ENCODE measurements at places on chromosomes 6 and 20. TPM values are rescaled to one million over a fixed set of nuclear protein-coding genes. Genes with fewer than 3 reads are reported as not detected.

DNA sequence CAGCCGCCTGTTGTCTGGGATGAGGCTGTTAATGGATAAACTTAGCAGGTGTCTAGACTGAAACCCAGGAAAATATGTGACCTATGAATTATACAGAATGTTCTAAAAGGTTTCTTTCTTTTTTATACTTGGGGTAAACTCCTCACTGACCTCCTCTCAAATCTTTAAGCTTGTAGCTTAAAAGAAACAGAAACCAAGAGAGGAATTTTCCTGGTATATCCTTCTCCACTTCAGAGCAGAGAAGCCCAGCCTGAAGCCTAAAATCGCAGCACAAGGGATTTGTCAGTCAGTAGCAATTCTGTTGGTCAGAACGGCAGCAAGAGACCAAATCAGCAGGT is 99.4 kb upstream of the RIPOR2 start:
- no peak for DNase-seq
- H3K4me3 ChIP-seq = peak overlapping the region; percentile 98
- no peaks in the 10 kb centered on the region for H3K27me3 ChIP-seq
- H3K36me3 ChIP-seq = peaks cover 5% of the 10 kb centered on the region

The DEK gene
- 175 TPM for total RNA-seq

DNA sequence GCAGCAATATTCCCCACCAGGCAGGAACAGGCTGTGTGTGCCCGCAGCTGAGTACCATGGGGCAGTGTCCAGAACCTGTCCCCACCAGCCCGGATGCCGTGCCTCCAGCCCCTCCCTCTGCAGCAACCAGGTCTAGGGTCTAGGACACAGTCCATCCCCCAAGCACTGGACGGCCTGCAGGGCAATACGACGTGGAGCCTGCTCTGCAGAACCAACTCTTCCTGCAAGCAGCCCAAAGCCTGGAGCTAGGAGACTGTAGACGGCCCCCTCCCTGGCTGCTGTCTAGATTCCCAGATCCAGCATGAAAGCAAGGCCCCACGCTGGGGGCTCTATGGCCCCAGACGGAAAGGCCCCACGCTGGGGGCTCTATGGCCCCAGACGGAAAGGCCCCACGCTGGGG is 128.2 kb upstream of the AFDN start:
- DNase-seq = no peak
- no peak overlapping the region for H3K27ac ChIP-seq
- no peaks in the 10 kb centered on the region for H3K36me3 ChIP-seq
- H3K27me3 ChIP-seq = peaks cover 26% of the 10 kb centered on the region
- H3K4me1 ChIP-seq = peaks cover 18% of the 10 kb centered on the region

DNA sequence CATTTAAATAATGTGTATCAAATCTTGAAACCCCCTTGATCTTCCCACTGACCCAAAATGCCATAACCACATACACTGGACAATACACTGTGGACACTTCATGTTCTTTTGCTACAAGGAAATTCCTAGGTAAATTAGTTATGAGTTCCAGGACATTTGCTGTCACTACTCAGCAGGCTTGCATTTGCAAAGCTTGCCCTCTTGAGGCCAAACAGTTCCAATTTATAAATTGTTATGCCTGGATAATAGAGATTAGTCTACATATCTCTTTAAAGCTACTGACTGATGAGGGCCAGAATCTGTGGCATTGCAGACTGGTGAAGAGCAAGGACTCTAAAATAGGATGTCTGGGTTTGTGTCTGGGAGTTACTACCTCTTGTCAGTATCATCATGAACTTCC is 17.4 kb upstream of the RAB32 start:
- no peaks in the 10 kb centered on the region for H3K4me1 ChIP-seq
- no peak overlapping the region for H3K4me3 ChIP-seq
- H3K27ac ChIP-seq = no peak overlapping the region
- H3K27me3 ChIP-seq = no peaks in the 10 kb centered on the region
- DNase-seq = no peak
- no peaks in the 10 kb centered on the region for H3K36me3 ChIP-seq

GRCh38 chr6:89145091-89145955 is 532 bp upstream of the PM20D2 start:
- peak overlapping the region; percentile 99 for H3K27ac ChIP-seq
- peak; percentile 47 for DNase-seq
- H3K4me1 ChIP-seq = peaks cover 40% of the 10 kb centered on the region
- peaks cover 7% of the 10 kb centered on the region for H3K36me3 ChIP-seq
- H3K27me3 ChIP-seq = no peaks in the 10 kb centered on the region
- H3K4me3 ChIP-seq = peak overlapping the region; percentile 100

- H3K36me3 ChIP-seq = peaks cover 2% of the 10 kb centered on the region
- DNase-seq = no peak
- H3K27me3 ChIP-seq = peaks cover 52% of the 10 kb centered on the region
- H3K27ac ChIP-seq = no peak overlapping the region
Measured at GRCh38 chr6:136923116-136923953, 1.2 kb downstream of the SLC35D3 start.

DNA sequence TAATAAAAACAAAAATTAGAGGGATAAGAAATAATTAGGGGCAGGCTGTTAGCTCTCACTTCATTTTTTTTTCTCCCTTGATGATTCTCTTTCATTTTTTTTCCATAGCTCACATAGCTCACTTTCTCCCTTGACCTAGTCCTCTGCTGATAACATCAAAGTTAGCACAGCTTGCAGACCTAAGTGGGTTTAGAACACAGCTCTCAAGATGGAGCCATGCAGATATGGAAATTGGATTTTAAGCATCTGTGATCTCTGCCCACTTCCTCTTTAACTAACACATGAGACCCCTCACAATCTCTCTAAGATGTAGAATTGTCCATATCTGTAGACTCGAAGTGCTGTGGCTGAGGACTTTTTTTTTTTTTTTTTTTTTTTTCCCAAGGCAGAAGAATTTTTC is 257.1 kb downstream of the SOX4 start:
- H3K4me3 ChIP-seq = no peak overlapping the region
- H3K4me1 ChIP-seq = peaks cover 24% of the 10 kb centered on the region
- no peaks in the 10 kb centered on the region for H3K36me3 ChIP-seq
- no peak overlapping the region for H3K27ac ChIP-seq
- H3K27me3 ChIP-seq = no peaks in the 10 kb centered on the region

Measured in activated T-cell treated with anti-CD3 and anti-CD28 coated beads, Interleukin-2, amount 50 U/mL, for 72 hours (primary cell).